MV-4-11 (cell line): ENCODE measurements at places on chromosomes 5 and 9.

GRCh38 chr5:93421987-93422401, 159.0 kb downstream of the NR2F1-AS1 start:
- DNase-seq, result no peak

DNA sequence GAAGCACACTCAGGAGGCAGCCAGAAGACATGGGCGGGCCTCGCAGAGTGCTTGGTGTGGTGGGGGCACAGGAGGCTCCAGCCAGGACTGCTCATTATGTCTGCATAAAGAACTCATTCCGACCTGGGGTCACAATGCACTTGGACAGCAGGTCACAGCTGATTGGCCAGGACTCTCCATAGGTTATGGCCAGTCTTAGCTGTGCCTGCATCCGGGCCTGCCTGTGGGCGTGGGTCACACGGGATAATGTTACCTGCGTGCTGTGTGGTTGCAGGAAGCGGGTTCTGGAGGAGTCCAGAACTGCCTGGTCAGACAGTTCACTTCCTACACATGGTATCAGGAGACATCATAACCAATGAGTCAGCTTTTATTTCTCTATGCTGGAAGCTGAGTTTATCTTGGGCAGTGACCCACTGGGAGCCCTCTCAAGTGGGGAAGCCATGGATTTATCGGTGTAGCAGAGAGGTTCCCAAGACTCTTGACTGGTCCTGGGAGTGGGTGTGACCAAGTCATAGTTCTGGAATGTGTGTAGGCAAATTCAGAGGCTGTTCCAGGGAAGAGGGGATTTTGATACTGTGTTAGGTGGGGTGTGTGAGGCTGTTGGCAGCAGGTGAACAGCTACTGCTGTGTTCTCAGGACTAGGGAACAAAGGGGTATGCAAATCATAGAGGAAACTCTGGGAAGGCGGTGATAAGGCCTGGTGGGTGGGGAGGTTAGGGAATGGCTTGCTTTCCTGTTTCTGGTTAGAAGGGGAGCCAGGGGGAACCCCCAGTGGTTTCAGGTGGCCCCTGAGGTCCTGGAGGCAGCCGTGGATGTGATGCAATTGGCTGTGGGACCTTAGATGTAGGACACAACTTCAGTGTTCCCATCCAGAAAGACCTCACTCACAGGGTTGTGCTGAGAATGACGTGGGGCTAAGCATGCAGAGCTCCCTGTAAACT, 51.3 kb downstream of the ARHGEF37 start:
- no peak for DNase-seq

DNA sequence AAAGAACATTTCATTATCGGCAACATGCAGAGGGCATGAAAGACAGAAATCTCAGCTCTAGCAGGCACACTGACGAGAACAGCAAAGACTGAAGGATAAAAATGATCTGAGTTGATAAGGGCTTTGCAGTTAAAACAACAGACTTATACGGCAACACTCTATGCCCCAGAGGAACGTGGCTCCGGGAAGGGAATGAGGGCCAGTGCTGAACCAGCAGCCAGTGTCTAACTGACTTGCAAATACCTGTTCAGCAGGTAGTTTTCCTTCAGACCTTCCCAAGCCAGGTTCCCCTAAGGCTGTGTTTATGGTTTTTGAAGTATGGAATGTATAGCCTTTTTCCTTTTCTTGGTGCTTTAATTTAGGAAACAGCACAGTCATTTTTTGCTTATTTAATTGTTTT, 121.3 kb upstream of the CDH18 start:
- DNase-seq, result no peak

DNA sequence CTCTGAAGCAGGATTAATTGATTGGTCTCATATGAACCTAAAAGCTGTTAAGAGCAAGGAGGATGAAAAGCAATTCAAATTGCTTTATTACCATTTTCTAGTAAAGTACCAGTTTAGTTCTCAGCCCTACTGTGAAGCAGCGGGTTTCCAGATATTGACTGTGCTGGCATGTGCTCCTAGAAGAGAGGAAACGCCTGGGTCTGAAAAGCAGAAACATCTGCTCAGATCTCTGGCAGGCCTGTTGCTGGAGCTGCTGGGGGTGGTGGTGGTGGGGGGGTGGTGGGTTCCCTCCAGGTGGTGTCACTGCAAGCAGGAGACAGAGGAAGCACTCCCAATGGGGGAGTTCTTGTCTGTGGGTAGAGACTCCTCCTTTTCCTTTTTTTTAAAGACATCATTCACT, 105.5 kb upstream of the ZNF462 start:
- DNase-seq, result no peak

DNA sequence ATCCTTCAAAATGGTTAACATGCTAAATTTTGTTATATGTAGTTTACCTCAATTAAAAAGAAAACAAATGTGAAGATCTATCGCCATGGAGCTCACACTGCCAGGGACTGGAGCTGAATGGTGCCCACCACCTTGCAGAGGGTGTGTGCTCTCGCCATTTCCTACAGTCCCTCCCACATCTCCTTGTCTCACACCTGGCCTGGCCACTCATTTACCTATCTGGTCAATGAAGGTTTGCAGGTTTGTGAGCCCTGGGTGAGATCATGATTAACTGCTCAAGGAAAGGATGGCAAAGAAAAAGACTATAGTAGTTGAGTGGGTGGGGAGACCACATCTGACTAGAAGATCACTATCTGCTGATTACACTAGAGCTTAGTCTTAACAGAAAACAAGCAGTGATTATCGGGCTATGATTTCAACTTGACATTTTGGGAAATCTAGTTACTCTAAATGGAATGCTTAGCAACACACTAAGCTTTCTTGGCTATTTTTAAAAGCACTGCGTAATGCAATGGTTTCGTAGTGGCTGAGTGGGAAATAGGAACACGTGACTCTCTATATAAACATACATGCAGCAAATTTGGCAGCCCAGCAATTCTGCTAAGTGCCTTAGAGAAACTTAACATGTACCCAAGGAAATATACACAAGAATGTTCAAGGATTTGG, 27.3 kb downstream of the PUM3 start:
- DNase-seq, result peak; percentile 6

DNA sequence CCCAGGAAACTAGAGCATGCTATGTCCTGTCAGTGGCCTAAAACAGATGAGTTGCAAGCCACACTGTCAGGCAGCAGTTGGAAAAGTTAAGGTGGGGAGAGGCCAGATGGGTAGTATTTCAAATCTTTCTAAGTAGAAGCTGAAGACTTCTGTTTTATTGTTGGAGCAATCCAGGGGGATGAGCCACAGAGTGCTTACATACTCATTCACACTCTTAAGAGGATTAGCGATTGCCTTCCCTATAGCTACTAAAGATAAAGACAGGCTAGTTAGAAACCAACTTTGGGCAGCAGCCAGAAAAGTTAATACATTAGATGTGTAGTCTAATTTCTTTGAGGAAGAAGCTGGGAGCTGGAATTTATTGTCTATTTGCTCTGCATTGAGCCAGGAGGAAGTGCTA, 61.7 kb upstream of the ELAVL2 start:
- DNase-seq, result no peak
